Testis (tissue), 5 donors: ENCODE measurements at places on chromosomes 6 and 20. TPM values are rescaled to one million over a fixed set of nuclear protein-coding genes. Genes with fewer than 3 reads are reported as not detected.

- DNase-seq = no peak
Measured at GRCh38 chr20:36234771-36235320, 1.4 kb upstream of the AAR2 start.

DNA sequence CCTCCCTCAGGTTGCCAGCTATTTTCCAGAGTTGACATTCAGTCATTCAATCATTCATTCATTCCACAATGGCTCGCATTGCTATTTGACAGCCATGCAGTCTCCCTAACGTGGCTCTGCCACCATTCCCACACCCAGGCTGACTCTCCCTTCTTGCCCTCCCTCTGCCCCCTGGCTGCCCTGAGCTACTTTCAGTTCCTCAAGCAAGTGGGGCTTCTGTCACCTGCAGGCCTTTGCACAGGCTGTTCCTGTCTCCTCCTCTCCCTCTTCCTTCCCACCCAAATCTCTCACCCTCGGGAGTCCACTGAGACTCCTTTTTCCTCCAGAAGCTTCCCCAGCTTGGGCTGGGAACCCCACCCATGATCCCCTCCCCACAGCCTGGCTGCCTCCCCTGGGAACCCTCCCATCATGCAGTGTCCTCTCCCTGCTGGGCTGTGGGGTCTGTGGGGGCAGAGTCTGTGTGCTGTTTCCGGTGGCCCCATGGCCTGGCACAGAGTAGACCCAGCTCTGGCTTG is 2.6 kb downstream of the PACSIN1 start:
- no peak for DNase-seq

DNA sequence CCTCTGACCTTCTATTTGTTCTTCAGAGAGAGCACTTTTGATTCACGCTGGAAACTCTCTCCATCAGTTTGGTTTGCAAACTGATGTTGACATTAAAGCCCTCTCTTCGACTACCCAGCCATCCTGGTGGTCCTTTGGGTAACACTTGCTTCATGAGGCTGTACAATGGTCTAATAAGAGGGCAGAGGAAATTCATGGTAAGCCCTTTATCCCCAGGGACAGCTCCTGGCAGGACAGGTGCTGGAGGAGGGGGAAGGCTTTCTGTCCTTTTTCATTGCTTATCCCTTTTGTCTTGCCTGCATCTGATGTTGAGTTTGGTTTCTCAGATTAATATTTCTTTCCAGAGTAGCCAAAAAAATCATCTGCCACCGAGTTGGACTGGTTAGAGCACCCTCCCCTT is 52.1 kb upstream of the CD93 start:
- DNase-seq = no peak

DNA sequence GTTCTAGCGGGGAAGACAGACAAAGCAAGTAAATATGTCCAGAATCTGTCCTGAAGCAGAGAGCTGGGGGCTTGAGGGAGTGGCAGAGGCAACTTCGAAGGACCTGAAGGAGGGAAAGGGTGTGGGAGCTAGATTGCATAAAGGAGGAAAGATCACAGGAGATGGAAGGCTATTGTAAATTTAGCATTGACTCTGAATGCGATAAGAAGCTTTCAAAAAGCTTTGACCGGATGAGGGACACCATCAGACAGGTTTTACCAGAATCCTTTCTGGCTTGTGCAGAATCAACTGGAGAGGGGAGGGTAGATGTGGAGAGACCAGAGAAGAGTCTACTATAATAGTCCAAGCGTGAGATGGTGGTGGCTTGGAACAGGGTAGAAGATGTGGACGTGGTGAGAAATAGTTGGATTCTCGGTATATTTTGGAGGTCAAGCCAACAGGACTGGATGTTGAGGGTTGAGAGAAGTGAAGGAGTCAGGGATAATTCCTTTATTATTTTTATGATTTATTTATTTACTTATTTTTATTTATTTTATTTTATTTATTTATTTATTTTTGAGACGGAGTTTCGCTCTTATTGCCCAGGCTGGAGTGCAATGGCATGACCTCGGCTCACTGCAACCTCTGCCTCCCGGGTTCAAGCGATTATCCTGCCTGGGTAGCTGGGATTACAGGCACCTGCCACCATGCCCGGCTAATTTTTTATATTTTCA is 19.9 kb upstream of the RIPOR3 start:
- DNase-seq = no peak

DNA sequence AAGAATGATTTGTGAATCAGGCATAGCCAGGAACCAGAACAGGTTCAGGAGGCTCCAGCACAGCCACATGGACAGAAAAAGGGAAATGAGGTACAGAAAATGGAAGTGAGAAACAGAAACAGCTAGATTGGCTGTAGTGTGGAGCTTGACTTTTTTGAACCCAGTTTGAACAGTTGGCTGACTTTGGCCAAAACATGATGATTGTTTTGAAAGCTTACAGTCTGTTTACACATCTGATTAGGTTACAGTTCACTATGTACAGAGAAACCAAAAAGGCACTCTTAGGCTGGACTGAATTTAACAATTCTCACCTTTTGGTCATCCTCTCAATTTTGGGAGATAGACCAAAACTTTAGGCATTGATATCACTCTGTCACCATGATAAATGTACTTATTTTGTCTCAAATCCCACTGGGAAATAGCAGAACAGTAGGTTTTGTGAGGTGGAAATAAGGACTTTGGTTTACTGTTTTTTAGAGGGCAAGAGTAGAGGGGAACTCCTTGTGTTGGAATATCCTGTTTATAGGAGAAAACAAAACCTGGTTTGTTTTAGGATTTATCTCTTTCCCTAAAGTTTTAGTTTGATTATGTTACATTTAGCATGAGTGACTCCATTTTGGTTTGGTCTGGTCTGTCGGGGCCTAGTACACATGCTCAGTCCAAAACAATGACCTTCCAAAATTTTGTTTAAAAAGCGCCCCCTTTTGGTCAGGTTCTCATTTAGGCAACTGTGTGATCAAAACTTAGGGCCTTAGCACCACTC is 123.1 kb downstream of the OLIG3 start:
- DNase-seq = no peak

VGLL2 gene
- polyA plus RNA-seq = 1.7 TPM

MANEA gene
- polyA plus RNA-seq = 10.9 TPM

CST5 gene
- not detected for polyA plus RNA-seq

MUC22 gene
- polyA plus RNA-seq = 0.21 TPM

FBXO5 gene
- 6.0 TPM for polyA plus RNA-seq
